NK-92 treated with Interleukin-12 subunit alpha and Interleukin-12 subunit beta, amount 100 ng/mL, for 24 hours (cell line): ENCODE measurements at places on chromosomes 2 and 18.
A peak's percentile ranks its signal among the peaks of the same experiment; 100 is the strongest.

- no peak for DNase-seq
Observed at GRCh38 chr2:149872638-149873150, 285.1 kb upstream of the MMADHC start.

GRCh38 chr2:174392706-174393105, 2.8 kb upstream of the SCRN3 start:
- DNase-seq = no peak

DNA sequence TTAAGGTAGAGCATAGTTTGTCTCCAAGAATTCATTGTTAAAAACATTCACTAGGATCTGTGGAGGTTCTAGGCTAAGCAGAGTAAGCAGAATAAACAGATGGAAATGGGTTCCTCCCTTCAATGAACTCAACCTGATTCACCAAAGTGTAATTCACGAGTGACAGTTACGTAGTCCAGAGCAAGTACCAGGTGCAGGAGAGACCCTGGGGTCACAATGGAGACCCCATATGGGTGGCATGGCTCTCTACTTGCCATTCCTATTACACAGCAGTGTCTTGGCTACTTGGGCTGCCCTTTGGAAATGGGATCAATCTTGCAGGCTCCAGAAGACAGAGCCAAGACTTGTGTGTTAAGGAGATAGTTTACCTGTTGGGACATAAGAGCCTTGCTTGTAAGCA, 7.1 kb downstream of the MYCN start:
- DNase-seq = no peak

GRCh38 chr2:118112771-118113334, 24.6 kb downstream of the INSIG2 start:
- no peak for DNase-seq

DNA sequence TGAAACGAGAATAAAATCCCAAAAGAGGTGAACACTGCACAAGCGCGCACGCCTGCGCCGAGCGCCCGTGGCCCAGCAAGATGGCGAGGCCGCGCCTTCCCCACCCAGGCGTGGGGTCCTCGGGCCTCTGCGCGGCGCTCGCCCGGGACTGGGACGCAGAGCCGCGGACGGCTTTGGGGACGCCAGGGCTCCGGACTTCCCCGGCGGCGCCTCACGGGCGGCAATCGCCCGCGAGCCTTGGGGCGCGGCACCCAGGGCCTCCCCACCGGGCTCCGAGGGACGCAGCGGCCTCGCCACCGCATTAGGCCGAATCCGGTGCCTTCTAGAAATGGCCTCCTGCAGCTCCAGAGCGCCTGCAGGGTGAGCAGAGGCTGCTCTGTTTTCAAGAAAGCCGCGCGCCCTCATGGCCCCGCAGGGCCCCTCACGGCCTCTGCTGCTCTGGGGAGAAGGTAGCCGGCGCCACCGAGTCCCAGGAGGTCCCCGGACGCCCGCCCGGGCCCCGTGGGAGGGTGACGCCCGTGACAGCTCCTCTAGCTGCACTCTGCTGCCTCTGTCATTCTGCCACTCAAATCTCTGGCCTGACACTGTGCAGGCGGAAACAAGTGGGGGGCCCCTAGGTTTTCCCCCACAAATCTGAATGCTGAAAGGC, 35.9 kb upstream of the POMC start:
- DNase-seq = no peak

GRCh38 chr18:5914951-5915350, 19.6 kb upstream of the TMEM200C start:
- DNase-seq = no peak

DNA sequence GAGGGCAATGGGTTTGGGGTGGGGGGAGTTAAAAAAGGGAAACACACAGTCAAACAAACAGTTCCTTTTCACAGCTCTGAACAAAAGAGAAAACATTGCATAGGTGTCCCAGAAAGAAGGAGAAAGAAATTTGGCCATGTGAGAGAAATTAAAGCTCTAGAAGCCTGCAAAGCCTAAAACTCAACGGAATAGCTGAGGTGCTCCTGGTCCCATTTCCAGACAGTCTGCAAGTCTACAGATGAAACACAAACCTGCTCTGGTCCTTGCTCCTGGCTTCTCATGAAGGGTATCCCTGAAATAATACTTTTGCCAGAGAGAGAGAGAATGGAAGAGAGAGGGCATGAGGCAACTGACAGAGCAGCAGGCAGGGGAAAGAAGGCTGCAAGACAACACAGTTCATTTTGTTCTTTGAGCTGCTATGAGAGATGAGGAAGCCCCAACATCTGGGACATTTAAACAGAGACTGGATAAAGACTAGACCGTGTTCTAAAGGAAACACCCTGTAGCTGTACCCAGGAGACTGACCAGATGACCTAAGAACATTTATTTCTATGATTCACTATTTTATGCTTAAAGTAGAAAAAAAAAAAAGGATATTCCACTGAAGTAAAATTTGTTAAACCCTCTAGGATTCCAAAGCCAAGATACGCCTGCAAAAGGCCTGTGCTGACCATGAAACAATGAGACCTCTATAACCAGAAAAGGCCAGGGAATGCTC, 57.3 kb upstream of the CYP26B1 start:
- no peak for DNase-seq

DNA sequence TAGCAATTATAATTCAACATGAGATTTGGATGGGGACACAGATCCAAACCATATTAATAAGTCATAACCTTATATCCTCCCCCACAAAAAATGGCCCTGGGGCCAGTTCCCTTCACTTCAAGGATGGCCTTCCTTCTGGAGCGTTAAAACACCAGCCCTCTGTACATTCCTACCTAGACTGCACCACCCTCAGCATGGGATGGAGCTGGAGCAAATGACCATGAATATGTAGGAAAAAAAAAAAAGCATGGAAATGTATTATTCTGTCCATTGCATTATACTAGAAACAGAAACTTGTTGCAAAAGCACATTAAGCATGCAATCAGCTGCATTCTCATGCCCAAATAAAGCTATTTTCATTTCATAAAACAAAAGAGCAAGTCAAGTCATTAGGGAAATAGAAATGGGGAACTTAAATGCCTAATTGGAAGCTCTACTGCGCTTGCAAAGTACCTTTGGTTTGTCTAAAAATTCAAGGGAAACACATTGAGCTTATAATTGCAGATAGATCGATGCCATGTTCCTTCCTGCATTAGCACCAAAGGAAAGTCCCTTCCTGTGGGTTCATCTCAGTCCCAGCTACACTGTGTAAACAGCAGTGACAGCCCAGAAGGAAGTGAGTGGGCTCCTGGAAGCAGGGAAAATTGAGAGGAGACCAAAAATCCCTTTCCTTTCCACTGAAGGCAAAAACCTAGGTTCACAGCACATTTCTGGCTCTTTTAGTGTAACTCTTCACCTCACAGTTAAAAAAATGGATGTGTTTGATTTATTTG, 252.0 kb upstream of the KLHL29 start:
- no peak for DNase-seq

DNA sequence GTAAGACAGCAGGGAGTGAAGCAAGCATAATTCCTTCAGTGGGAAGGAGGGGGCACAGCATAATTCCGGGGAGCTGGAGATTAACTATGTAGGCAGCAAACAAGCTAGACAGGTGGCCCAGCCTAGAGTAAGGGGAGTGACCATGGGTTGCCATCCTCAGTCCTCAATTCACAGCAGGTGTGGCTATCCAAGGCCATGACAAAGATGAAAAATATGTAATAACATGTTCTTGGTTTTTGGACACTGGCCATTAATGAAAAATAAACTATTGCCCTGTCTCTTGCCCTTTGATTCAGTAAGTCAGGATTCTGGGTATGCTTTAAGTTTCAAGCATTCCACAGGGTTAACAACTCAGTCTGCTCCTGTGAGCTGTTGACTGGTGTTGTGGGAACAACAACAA, 65.0 kb downstream of the CYP1B1 start:
- no peak for DNase-seq

DNA sequence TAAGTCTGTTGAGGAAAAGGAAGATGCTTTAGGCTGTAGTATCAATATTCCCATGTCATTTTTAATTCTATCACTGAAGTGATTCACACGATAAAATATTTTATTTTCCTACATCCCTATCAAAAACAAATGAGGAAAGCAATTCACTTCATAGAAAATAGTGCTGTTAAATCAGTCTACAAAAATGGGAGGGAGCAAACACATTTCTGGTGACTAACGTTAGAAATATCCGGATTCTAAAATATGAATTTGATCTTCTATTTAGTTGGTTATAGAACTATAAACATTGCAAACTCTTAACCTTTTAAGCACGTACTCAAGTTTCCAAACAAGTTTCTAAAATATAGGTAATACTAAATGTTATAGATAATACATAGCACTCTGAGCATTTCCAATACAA, 20.8 kb downstream of the ATF2 start:
- no peak for DNase-seq

DNA sequence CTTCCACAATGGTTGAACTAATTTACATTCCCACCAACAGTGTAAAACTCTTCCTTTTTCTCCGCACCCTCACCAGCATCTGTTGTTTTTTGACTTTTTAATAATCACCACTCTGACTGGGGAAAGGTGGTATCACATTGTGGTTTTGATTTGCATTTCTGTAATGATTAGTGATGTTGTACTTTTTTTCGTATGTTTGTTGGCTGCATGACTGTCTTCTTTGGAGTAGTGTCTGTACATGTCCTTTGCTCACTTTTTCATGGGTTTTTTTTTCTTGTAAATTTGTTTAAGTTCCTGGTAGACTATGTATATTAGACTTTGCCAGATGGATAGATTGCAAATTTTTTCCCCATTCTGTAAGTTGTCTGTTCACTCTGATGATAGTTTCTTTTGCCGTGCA, 574.8 kb downstream of the KCNJ3 start:
- no peak for DNase-seq

DNA sequence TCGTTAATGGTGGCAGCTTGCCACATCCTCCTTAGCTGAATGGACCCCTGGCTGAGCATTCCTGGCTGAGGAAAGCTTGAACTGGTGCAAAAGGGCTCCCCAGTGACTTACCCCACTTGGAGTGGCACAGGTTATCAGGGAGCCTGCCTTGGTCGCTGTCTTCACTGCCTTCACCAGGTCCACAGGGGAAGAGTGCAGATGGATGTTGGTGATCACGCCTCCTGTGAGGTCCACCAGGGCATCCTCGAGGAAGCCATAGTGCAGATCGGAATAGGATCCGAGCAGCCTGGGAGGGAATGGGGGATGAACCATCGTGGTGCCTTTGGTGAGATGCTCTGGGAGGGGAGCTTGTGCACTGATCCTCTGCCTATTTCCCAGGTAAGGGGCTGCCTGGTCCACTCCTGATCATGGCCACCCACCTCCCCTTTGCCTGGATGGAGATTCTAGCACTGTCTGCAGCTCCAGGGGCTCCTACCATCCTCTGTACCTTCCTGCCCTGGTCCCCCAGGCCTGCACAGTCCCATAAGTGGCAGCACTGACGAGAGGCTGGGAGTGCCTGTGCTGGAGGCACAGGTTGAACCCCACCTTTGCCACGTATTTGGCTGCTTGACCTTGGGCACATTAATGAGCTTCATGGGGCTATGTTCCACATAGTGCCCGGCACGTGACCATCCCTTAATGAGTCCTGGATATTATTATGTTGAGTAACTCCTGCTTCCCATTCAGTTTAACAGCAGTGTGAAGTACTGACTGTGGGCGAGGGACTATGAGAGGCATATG, 43.0 kb downstream of the CAPN13 start:
- DNase-seq = no peak

DNA sequence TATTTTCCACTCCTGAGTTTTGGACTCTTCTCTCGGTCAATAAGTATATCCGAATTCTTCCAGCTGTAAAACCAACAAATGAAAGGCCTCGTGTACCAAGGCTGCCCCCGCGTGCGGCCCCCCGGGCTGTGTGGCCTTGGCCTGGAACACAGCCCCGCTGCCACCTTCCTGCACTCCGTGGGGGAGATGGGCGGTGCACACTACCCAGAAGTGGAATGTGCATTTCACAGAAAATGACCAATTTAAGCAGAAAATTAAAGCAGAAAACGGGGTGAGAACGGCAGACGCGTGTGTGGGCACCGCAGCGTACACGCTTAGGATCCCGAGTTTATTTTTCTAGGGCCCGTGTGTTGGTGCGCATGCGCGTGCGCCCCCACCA, 34.4 kb upstream of the ZNF516 start:
- no peak for DNase-seq

DNA sequence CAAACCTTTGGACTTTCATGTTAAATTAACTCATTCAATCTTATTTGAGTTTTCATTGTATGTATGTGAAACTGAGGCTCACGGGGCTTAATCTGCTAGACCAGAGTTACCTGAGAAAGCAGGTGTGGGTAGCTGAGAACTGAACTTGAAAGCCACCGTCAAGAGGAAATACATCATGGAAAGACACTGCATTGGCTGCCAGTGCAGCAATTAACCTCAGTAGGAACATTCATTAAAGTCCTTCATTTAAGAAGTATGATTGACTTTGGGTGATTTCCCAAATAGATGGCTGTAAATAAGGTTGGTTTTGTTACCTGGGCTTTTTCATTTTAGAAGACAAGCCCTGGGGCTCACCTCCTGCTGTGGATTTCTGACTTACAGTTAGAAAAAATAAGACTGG, 36.5 kb upstream of the MGAT5 start:
- no peak for DNase-seq

- DNase-seq = no peak
Observed at GRCh38 chr18:55455938-55456337, 132.1 kb downstream of the TCF4 start.

DNA sequence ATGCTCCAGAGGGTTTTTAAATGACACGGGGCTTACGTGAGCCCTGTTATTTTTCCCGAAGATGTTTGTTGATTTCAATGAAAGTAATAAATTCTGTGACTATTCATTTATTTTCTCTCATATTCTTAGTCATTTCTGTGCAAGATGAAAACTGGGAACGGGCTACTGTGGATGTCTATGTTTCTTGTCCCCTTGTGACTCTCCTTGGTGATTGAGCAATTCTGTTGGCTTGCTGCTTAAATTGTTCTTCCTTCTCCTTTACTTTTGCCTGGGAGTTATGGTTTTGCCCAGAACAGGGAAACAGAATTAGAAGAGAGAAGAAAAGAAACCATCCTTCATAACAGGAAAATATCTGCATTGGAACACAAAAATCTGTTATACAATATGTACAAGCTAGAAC, 508.2 kb upstream of the DSEL start:
- DNase-seq = no peak

DNA sequence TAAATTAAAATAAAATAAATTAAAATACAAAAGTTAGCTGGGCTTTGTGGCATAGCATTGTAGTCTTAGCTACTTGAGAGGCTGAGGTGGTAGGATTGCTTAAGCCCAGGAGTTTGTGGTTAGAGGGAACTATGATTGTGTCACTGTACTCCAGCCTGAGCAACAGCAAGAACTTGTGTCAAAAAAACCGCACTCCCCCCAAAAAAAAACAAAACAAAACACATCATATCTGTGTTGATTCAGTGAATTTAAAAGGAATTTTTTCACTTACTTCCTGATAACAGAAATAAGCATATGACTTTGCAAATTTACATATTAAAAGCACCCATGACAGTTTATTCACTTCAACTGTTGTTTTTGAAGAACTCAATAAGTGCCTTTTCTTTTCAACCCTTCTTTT, 68.1 kb upstream of the PELI1 start:
- peak; percentile 38 for DNase-seq

GRCh38 chr2:227783404-227784138, 30.1 kb upstream of the CCL20 start:
- DNase-seq = no peak

GRCh38 chr2:131085646-131086045, 7.6 kb downstream of the FAM168B start:
- no peak for DNase-seq
